ENCODE measurements at places on chromosomes 5 and 9.
A peak's percentile ranks its signal among the peaks of the same experiment; 100 is the strongest.

DNA sequence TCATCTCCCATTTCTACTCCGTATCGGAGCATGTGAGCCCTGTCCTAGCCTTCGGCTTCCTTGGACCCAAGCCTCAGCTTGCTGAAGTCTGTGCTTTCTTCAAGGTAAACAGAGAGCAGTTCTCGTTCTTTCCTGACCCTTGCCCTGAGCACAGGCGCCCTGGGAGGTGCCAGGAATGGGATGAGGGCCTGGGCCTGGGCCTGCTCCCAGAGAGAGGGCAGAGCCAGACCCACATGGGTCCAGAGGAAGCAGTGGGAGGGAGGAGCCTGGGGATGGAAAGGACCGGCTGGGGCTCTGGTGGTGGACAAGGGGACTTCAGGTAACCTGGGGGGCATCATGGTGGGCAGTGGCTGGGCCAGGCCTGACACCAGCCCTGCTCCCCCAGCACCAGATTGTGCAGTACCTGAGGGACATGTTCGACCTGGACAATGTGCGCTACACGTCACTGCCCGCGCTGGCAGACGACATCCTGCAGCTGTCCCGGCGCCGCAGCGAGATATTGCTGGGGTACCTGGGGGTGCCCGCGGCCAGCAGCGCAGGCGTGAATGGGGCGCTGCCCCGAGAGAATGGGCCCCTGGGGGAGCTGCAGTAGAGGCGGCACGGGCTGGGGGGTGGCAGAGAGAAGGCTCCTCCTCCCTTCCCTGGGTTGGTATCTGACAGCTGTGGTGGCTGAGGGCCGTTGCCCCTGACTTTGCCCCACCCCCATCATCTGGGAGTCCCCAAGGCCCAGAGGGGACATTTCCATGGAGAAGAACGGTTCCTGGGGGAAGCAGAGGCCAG is 10.9 kb upstream of the DOLPP1 start:
- DNase-seq, result peak; percentile 35

- no peak for DNase-seq
Measured at GRCh38 chr9:128819716-128820664, 1.7 kb downstream of the ENDOG start.

- DNase-seq, result no peak
Measured at GRCh38 chr5:96896806-96897205, 20.5 kb downstream of the ERAP2 start.

- no peak for DNase-seq
Measured at GRCh38 chr5:3310541-3311261, 284.9 kb upstream of the IRX1 start.

DNA sequence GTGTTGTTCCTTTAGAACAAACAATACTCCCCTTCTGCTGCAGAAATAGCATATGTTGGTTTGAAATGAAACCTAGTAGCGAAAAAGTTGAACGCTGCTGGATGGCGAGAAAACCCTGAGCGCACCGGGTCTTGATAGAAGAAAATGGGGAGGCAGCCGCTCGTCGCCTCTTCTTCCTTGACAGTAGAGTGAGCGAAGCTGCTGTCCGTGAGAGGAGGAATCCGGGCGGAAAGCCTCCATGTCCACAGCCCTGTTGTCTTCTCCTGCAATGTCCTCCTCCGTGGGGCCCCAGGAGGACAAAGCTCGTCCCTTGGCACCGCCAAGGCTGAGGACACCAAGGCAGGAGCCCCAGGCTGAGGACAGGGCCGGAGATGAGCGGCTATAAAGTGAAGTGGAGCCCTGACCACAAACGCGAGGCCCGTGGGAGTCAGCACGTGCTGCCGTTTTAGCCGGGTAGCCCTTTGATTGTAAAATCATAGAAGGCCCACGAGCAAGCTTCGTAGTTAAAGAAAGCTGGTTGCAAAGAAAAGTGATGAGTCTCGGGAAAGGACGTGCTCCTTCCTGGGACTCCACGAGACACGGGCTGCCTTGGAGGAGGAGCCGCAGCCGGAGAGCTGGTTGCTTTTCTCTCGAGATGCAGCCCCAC is 35.6 kb downstream of the MRPL36 start:
- DNase-seq, result peak; percentile 5

DNA sequence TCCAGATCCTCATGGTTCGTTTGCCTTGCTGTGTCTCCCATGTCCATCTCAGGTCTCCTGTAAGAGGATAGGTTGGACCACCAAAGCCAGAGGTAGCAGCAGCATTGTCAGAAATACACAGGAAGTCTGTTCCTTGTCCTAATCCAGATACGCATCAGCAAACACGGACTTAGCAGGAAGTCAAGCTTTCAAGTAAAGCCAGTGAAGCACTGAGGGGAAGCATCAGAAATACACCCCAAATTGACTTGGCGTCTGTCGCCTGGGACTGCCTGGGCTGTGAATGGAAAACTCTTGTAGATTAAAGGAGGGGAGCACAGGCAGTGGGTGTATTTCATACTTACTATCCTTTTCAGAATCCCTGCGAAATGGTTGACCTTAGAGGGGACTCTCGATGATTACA is 171.3 kb downstream of the PSAT1 start:
- no peak for DNase-seq

DNA sequence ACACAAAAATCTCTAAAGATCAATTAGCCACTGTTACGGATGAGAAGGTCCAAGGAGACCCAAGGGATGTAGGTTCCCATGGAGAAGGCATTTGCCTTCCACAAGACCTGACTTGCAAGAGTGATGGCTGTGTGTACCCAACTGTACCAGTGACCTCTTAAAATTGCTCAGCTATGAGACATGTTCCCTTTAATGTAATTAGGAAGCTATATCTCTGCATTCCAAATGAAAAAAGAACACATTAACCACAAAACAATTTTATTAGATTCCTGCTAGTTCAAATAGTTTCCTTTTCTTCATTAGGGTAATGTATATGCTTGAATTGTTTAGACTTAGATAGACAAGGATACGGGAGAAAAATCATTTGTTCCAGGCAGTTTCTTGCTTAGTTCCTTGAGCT is 3.3 kb downstream of the OR2Y1 start:
- no peak for DNase-seq

GRCh38 chr5:181185560-181185959 is 19.4 kb downstream of the TRIM7 start:
- DNase-seq, result no peak

DNA sequence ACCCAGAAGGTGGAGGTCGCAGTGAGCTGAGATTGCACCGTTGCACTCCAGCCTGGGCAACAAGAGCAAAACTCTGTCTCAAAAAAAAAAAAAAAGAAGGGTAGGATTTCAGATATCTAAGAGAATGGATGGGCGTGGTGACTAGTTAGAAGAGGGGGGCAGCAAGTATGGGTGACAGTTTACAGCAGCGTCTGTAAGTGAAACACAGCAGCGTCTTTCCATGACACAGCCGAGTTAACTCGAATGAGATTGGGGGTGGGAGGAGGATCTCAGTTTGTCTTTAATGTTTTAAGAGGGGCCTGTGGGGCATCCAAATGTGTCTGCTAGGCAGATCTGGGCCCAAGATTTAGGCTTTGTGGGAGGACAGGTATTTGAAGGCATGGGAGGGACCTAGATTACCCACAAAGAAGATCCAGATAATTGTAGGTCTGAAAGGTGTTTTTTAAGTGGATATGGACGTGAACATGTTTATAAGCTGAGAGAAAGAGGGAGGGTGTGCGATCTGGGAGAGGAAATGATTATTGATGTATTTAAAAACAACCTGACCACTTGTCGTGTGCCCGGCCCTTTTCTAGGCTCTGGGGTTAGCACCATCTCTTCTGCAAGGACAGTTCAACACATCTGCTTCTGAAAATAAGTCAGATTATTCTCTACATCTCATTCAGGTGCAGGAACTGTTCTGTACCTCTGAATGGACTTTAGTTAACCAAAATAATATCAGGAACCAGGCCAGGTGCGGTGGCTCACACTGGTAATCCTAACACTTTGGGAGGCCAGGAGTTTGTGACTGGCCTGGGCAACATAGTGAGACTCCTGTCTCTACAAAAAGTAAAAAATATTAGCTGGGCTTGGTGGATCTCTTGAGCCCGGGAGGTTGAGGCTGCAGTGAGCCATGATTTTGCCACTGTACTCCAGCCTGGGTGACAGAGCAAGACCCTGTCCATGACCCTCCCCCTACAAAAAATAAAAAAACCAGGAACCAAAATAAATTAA is 2.5 kb downstream of the CEP78 start:
- DNase-seq, result no peak

DNA sequence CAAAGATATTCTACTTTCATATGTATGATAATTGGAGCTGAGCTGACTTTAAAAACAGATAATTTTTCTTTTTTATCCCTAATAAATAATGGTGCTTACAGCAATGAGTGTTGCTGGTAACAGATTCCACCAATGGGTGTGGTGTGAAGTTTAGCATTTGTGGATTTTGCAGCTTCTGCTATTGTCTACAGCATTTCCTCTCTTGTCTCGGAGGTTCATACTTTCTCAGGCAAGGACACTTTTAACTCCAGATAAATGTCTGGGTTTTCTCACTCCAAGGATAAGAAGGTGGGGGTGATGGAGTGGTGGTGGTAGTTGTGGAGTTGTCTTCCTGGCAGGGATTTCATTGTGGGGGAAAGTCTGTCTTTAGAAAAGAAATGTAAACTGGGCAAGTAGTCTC is 120.0 kb upstream of the CDKN2B start:
- no peak for DNase-seq

GRCh38 chr5:172071309-172071875 is 65.0 kb upstream of the FBXW11 start:
- no peak for DNase-seq

DNA sequence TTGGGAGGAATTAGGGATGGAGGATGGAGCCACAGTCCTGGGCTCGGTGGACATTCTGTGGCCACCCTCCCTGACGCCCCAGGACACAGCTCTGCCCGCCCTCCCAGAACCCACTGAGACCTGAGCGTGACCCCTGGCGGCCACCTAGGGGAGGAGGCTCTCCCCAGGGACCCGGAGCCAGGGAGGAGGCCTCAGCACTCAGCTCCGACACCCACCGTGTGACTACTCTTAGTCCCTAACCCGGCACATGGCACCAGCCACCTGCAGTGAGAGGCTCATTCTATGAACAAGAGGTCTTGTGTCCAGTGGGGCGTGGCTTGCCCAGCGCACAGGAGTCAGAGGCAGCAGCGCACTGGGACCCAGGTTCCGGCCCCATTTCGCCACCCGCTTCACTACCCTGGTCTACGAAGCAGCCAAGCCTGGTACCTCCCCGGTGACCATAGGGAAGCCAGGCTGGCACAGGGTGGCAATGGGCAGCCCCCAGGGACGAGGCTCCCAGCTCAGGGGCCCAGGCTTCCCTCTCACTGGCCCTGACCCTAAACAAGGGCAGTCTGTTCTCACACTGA is 10.2 kb downstream of the SARDH start:
- DNase-seq, result peak; percentile 16

GRCh38 chr5:80082281-80082680 is 47.1 kb downstream of the THBS4 start:
- no peak for DNase-seq

- DNase-seq, result no peak
Measured at GRCh38 chr5:110738503-110738811, 350 bp upstream of the SLC25A46 start.

DNA sequence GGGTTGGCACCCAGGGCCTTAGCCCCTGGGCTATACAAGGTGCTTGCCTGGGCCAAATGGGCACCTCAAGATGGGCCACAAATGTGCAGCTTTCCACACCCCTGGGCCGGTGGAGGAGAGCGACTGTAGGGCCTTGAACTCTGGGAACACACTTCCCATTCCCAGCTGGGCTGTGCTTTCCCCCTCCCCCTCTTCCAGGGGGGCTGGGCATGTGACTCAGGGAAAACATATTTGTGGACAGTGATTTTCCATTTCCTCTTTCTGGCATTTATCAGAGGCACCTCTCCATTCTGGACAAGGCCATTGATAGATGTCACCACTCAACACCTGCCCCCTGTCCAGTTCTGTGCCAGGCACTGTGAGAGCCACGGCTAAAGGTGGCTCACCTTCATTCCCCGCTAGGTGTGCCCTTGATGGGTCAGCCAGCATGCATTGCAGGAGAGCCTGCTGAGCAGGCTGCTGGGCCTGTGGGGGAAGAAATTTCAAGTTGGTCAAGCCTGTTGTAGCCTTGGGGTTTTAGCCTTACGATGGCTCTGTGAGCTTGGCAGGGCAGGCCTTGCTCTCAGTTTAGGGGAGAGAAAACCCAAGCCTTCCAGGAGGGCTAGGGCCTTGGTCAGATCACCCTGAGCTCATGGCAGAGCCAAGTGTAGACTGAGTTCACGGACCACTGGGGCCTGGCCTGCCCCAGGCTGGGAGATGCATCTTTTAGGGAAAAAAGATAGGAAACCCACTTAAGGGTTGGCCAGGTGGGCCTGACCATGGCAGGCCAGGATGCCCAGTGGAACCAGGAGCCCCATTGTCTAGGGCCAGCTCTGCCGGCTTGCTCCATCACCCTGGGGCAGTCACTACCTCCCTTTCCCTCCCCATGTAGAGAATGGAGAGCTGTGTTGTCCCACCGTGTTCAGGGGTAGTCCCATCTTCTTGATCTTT is 113.9 kb downstream of the DAB2IP start:
- DNase-seq, result no peak

DNA sequence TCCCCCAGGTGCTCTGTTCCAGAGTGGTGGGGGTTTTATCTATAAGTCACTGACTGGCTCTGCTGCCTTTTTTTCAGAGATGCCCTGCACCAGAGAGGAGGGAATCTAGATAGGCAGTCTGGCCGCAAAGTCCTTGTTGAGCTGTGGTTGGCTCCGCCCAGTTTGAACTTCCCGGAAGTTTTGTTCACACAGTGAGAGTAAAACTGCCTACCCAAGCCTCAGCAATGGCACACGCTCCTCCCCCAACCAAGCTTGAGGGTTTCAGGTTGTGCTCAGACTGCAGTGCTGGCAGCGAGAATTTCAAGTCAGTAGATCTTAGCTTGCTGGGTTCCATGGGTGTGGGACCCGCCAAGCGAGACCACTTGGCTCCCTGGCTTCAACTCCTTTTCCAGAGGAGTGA is 1428.6 kb downstream of the MAT2B start:
- no peak for DNase-seq

GRCh38 chr5:137114529-137114928 is 384.6 kb downstream of the SPOCK1 start:
- DNase-seq, result no peak

DNA sequence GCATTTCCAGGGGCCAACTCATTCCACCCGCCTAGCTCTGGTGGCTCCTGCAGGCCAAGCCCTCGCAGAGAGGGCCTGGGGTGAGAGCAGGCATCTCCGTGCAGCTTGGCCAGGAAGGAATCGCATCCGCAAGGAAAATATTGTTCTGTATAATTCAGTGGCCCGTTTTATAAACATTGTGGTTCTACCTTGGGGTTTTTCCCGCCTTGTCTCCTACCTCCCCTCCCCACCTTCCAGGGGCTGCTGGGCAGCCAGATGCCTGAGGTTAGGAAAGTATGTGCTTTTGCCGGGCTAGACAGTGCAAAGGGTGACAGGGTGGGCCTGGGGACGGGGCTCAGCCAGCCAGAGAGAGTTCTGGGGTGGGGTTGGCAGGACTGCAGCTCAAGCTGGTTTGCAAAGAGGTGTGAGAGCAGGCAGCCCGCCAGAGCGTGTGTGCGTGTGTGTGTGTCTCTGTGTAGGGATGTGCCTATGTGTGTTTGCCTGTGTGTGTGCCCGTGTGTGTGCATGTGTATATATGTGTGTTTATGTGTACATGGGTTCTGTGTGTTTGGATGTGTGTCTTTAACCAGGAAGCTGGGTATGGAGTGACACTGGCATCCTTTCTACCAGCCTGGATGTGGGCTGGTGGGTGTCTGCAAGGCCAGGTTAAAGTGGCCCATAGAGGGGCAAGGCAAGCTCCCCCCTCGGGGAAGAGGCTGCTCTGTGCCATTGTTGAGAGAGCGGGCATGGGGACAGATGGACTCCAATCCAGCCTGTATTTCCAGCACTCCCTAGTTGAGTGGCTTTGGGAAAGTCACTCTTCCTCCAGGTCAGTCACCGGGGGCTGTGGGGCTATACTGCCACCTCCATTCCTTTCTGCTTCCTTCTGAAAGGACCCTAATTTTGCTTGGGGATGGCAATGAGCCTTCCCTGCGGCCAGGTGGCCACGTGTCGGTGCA is 10.6 kb upstream of the SLC2A6 start:
- no peak for DNase-seq

Data from activated T-cell treated with anti-CD3 and anti-CD28 coated beads, Interleukin-2, amount 50 U/mL, for 24 hours (primary cell).